ENCODE measurements at places on chromosomes 2 and 18. TPM values are rescaled to one million over a fixed set of nuclear protein-coding genes. Genes with fewer than 3 reads are reported as not detected.

DNA sequence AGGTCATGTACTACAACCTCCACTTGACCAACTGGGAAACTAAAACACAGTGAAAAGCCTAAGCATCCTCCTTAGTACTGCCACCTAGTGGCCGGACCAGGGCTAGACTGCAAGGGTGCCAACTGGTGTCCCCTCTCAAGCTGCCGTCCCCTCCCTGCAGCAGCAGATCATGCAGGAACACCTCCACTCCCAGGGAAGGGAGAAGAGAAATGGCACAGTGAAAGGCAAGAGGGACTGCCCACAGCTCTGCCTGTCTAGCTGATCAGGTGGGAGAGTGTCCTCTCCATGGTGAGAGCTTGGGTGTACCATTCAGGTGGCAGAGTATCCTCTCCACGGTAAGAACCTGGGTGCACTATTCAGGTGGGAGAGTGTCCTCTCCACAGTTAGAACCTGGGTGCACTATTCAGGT, 78.1 kb downstream of the AAK1 start:
- DNase-seq: peak; percentile 39

- peak; percentile 48 for DNase-seq
These were observed 154.8 kb downstream of the ZEB2 start for GRCh38 chr2:144364944-144365738.

DNA sequence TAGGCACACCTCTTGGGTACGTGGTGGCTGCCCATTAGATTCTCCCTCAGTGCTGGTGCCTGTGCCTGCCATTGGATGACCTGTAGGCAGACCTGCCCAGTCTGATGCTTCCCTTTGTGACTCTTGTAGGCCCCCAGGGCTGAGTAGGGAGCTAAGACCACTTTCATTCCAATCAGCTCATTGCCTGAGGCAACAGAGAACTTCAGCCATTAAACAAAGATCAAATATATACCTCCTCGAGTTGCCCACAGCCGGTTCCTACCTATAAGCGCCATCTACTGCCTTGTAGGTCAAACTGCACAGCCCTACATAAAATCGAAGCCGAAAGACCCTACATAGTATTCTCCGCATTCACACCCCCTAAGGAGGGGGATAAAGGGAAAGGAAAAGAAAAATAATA, 184.6 kb downstream of the ETAA1 start:
- no peak for DNase-seq

DNA sequence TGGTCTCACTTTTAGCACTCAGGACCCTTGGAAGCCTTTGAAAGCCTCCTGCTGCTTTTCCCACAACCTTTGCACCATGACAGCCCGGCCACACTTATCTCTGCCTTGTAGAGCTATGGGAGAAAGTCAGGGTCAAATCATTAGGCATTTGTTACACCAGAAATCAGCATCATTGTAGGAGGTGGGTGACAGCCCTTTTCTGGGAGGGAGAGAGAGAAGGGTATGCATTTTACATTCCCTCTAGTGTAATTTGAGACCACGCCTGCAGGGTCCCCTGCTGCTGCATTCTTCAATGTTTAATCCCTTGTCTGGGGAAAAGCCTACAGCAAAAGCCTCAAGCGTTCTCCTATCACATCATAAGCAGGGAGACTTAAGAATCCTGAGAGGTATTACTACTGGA, 766.8 kb upstream of the FAM98A start:
- DNase-seq: no peak

- no peak for DNase-seq
These were observed 66.7 kb downstream of the TWIST2 start for GRCh38 chr2:238914648-238915015.

- DNase-seq: no peak
These were observed 126.7 kb downstream of the OLA1 start for GRCh38 chr2:174121612-174122011.

DNA sequence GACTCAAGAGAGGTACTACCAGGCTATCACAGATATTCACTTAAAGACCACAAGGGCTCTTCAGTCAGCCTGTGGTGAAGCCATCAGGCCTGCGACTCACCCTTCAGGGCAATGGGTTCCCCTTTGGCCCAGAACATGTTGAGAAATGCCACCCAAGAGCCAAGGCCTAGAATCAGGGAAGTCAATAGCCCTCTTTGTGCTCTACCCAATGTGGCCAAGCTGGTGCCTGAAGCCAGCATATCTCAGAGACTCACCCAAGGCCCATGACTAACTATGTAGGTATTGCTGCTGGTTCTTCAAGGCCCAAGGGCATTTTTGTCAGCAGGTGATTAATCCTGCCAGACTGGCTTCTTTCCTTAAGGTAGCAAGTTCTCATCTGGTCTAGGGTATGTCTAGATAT, 338.9 kb upstream of the SETBP1 start:
- no peak for DNase-seq

DNA sequence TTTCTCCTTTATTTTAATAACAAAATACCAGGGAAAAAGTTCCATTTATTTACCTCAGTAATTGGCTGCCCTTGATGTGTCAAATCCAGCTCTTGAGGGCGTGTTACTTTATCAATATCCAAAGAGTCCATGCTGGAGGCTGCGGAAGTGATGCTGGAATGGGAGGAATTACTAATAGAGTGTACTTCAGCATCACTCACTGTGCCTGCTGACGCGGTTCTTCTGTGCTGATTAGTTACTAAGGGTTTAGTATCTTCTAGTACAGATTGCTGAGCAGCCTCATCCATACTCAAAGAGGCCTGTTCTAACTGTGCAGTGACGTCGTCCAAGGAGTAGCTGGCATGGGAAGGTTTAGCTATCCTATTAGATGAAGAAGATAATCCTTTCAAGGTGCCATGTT, 45.6 kb downstream of the RAPH1 start:
- no peak for DNase-seq

DNA sequence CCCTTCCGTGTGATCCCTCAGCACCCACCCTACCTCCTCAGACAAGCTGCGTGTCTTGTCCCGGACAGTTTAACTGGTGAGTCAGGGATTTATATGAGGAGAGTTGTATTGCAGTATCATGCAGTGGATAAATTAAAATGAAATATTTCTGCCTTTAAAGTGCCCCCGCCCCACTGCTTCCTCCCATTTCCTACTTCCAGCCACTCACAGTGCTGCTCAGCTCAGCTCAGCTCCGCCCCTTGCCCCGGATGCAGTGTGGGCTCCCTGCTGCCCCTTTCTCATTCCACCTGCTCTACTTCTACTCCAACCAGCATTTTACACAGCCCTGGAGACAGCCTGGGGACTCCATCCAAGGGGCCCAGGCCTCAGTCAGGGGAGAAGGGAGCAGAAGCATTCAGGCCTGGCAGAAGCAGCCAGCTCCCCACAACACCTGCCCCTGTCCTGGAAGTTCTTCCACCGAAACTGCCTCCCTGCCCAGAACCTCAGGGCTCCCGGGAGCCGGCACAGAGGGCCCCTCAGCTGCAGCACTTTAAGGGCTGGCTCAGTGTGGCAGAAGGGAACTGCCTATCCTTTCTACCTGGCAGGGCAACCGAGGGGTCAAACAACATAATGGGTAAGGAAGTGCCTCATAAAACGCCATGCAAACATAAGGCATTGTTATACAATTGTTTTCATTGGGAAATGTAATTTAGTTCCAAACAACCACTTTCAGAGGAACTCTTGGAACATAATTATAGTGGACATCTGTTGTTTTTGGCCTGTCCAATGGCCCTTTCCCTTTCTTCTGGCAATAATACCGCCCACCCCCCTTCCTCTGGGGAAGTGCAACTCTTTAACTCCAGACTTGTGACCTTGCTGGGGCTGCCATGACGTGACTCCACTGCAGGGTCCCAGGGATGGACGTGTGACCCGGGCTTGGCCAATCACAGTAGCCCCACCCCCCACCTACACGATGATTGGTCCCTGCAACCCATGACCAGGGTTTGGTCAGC, 102.3 kb downstream of the LIPG start:
- no peak for DNase-seq

- DNase-seq: no peak
These were observed 670.3 kb upstream of the SALL3 start for GRCh38 chr18:78309307-78309706.

DNA sequence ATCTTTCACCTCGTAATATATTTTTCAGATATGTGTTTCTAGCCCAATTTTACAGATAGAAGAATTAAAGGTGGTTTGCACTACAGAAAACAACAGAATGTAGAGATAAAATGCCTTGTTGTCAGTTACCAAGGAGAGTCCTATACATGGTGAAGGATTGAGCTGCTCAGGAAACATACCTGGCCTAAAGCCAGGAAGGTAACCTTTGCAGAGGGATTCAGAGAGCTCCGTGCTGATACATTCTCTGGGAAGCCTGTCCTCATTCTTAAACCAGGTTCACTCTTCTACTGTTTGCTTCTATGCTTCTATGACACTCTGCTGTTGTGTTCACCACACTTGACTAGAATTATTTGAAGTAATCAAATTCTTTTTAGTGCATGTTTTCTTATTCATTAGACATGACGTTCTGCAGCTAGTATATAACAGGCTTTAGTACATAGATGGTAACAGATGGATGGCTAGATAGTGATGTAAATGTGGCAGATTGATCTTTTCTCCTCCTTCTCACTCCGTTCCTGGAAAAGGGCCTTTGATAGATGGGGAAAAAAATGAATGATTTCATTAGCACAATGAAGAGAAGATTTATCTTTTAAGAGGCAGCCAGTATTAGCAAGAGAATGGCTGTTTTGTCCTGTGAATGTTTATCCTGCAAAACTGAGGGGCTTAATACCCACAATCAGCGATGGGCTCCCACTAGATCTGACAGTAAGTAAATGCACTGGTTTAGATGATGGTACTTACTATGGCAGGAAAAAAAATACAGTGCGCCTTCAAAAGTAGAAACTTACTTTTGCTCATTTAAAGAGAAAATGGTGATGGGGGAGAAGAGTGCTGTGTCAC, 589.6 kb upstream of the FAM98A start:
- DNase-seq: no peak

DNA sequence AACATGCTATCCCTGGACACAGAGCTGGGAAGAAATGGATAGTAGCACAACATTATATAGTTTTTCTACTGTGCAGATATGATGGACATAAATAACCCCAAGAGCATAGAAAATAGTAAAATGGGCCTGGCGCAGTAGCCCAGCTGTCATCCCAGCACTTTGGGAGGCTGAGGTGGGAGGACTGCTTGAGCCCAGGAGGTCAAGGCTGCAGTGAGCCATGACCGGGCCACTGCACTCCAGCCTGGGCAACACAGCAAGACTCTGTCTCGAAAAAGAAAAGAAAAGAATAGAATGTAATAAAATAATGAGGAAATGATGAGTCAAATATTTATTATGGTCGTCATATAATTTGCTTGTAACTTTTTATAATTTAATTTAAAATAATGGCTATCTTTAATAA, 7.5 kb upstream of the GAREM2 start:
- no peak for DNase-seq

- no peak for DNase-seq
These were observed 58.2 kb downstream of the ICOS start for GRCh38 chr2:203994735-203995134.

DNA sequence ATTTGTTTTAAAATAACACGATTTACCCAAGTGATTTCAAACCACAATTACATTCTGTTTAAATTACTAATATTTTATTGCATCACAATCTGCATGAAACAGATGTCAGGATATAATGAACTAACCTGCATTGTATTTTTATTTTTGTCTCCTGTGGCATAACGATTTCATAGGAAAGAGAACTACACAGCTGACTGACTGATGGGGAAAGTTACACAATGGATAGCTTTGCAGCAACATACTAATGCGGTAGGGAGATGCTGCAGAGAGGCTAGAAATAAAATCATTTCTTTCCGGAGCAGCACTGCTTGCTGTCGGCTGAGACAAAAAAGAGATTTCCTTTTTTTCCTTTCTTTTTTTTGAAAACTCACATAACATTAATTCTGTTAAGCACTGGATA, 36.9 kb downstream of the SCN1A start:
- no peak for DNase-seq

GRCh38 chr2:191573216-191573615, 104.7 kb upstream of the NABP1 start:
- DNase-seq: no peak

DNA sequence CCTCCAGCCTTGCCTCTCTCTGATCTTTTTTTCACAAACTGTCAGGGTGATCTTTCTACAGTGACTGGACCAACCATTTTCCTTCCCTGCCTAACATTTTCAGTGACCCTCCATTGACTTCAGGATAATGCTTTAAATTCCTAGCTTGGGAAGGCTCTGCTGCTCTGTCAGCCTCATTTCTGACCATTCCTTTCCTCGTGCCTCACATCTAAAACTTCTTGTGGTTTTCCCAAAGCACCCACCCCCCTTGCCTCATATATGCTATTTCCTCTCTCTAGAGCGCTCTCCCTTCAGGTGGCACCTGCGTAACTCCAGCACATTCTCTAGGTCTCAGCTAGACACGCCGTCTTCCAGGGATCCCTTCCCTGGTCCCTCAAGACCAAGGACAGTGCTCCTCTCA, 37.2 kb downstream of the DRC1 start:
- DNase-seq: no peak

DNA sequence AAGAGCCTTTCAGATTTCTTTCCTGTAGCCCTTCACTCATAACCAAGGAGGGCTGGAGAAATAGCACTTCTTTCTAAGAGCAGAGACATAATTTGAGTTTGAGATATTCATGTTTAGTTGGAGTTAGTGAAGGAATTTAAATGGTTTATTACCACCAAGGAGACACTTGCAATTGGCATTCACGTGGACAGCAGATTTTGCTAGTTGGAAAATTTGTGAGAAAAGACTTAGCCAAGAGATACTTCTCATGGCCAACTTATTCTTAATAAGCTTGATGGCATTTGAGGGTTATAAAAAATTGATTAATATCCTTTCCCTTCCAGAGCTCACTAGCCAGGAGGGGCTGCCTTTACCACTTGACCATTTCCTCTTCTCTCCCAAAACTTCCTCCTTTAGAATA, 518.7 kb downstream of the TNS1 start:
- DNase-seq: no peak

DNA sequence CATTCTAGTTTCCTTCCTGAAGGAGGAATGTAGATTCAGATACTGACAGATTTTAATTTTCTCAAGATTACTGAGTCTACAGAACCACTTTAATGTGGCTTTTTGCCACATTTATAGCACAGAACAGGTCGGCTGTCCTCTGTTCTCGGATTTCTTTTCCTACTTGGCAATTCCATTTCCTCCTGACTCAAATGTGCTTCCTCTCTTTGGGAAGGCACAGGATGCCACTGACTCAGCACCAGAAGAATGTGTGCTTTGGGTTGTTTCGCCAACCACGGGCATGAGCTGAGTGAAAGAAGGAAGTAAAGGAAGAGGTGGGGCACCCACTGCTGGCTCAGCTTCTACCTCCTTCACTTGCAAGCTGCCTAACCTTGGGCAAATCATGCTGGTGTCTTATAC, 970.6 kb upstream of the ACVR2A start:
- DNase-seq: peak; percentile 39

MEIS1 gene
- 2.7 TPM for total RNA-seq

AQP12A gene
- not detected for total RNA-seq

AGXT gene
- total RNA-seq: not detected

RAB31 gene
- total RNA-seq: 14.2 TPM
